ENCODE measurements at places on chromosomes 7 and 10. TPM values are rescaled to one million over a fixed set of nuclear protein-coding genes. Genes with fewer than 3 reads are reported as not detected.

DNA sequence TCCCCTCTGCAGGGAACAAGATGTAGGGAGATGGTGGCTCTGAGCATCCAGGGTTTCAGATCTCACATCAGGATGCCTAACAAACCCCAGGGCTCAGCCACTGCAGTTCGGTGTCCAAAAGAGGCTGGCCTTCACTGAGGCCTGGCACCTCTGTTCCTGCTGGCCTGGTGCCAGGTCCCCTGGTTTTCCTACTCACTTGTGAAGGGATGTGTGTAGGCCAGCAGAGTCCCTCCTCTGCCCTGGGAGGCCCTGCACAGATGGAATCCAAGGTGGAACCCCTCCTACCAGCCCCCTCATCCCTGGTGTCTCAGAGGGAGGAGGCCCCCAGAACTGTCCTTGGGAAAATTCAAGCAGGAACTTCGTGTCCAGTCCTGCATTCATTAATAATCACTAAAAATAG is 260.6 kb downstream of the CCSER2 start:
- DNase-seq, result no peak

DNA sequence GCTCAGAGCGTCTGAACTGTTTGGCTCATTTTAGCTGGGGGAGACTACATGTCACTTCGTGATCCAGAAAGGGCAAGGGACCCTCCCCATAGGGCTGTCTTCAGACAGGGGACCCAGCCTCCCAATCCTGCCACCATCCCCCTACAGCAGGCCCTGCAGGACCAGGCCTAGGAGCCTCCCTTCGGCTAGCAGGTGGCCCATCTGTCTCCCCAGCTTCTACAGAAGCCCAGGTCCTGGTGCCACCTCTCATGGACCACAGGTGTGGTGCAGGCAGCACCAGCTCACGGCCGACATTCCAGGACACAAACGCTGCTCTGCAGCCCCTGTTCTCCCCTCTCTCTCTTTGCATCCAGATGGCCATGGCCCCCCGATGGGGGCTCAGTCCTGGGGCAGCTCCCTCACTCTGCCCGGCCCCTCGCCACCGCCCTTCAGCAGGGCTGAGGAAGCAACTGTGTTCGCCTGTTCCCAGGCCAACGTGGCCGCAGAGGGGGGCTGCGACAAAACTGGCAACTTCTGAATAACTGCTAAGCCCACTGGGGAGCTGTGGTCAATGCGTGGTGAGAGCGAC is 10.3 kb downstream of the TECPR1 start:
- no peak for DNase-seq

GRCh38 chr7:82926477-82926876 is 236.2 kb downstream of the PCLO start:
- DNase-seq, result peak; percentile 65

DNA sequence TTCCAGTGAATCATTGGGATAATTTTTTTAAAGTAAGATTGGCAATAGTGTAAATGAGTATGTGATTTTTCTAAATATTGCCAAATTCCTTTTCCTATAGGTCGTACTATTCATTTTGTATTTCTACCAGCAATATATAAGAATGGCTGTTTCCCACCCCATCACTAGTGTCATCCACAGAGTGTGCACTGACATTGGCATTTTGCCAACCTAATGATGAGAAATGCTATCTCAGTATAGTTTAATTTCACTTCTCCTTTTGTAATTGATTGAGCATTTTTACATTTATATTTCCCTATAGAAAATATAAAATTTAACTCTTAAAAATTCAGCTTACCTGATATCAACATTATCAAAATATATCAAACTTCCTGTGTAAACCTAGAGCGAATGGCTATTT is 17.6 kb upstream of the TMEM26 start:
- no peak for DNase-seq

DNA sequence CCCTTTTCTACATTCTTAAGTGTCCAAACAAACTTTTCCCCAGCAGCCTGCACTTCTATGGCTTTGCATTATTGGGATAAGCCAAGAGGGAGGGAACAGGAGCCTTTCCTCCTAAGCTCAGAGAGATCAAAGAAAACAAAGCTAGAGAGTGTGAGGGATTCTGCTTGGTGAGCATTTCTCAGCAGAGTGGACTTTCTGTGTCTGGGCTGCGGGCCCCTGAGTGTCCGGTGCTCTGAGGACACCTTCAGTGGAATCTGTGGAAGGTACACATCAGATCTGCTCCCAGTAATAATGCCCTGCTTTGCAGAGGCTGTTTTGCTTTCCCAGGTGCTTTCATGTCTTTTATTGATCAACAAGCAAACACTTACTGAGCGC is 50.2 kb downstream of the KCNMA1 start:
- no peak for DNase-seq

The EEF1AKMT2 gene
- 35.0 TPM for total RNA-seq

The PLAC9 gene
- total RNA-seq, result not detected

- peak; percentile 86 for DNase-seq
Observed at GRCh38 chr10:73759512-73760115, 15.4 kb downstream of the SEC24C start.

DNA sequence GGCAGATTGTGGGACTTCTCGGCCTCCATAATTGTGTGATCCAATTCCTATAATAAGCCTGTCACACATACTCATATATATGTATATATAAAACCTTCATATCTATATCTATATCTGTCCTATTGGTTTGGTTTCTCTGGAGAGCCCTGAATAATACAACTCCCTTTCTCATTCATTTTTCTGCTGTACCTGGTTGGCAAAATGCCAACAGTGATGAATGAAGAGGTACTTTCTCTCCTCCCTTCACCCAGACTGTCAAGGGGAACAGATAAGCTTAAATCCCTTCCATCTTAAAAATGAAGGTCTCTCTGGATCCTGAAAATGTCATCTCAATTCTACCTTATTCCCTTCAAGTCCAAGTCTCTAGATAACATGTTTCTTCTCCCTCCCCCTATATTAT is 60.3 kb upstream of the FOXP2 start:
- no peak for DNase-seq

DNA sequence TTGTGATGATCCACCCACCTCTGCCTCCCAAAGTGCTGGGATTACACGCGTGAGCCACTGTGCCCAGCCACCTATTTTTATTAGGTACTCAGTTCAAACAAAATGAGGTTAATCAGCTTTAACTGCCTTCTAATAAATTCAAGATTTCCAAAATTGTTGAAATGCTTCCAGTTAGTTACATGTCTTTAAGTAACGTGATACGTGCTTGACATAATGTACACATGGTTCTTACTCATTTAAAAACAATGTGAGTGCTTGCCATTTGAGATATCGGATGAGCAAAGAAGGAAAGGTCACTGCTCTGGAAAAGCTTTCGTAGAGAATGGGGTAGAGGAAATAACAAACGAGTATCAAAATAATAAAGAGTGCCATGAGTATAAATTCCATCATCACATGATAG is 83.6 kb downstream of the KMT2E start:
- DNase-seq, result no peak

DNA sequence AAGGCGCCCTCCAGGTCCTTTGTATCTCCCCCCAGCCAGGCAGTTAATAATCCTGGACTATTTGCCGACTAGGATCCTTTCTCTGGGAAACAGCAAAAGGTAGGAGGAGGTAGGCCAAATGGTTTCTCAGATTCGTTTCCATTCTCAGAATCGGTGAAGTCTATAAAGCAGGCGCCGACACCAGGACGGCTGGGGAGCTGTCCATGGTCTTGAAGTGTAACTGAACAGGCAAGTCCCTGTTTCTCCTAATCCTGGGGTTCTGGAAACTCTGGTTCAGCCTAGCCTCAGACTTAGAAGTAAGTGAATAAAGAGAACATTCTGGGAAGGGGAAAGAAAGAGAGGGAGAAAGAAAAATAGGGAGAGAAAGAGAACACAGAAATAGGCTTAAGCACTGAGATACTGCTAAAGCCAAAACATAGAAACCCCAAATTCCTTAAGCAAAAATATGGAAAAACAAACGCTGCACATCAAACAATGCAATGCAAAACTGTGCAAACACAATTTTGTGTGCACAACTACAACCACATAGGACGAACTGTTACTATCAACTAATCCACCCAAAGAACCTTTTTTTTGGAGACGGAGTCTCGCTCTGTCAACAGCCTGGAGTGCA is 11.1 kb upstream of the INA start:
- peak; percentile 39 for DNase-seq

The BUB3 gene
- total RNA-seq, result 335 TPM

- DNase-seq, result no peak
Observed at GRCh38 chr7:102860351-102860811, 52.4 kb upstream of the LRRC17 start.
